ENCODE measurements at places on chromosomes 5 and 9.

DNA sequence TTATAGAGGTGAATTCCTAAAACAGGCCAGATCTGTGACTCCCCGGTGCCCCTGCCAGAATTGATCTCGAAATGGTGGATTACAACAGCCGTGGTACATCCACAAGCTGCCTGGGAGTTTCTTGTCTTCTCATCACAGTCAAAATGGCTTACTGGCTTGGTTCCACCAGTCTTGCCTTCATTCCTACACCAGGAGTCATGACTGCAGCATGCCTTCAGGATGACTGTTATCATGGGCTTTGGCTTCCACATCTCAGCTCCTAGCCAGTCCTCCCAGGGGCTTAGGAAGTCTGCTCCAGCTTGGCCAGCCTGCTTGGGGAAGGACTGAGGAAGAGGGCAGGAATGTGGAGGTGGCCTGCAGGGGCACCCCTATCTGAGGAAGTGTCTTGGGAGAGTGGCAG is 132.9 kb upstream of the NR3C1 start:
- no peak for DNase-seq

GRCh38 chr5:6543346-6543730 is 89.5 kb downstream of the NSUN2 start:
- DNase-seq = no peak

DNA sequence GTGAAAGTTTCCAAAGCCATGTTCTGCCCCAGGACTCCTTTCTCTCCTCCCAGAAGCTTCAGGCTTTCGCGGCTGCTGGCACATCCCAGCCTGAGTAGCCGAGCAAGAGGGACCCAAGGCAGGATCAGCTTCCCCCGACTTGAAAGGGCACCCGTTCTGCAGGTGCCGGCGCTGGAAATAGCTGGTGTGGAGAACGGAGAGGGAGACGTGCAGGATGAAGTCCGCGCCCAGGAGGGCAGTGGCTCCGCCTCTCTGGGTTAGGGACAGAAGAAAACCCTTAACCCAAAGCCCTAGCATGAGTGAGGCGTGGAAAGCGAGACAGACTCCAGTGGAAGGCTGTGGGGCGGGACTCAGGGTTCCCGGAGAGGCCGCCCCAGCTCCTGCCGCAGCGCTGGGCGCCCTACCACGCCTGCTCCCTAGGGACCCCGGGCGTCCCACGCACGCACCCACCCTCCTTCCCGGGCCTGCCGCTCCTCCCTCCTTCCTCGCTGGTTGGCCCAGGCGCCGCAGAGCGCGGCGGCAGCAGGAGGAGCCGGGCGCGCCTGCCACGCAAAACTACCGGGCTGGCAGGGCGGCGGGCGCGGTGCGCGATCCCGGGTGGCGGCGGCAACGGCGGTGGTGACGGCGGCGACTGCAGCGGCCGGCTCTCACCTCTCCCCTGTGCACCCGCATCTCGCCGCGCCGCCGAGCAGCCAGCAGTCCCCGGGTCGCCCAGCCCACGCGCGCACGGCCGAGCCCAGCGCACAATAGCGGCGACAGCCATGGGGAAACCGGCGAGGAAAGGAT is at the start of gene SLC1A1:
SLC1A1 (plus strand) TSS at position 550 of the 786 bp plus-strand sequence; CDS start at position 762, 212 bp downstream.
- DNase-seq = no peak

GRCh38 chr9:98087420-98088354 is 31.2 kb downstream of the NANS start:
- no peak for DNase-seq

DNA sequence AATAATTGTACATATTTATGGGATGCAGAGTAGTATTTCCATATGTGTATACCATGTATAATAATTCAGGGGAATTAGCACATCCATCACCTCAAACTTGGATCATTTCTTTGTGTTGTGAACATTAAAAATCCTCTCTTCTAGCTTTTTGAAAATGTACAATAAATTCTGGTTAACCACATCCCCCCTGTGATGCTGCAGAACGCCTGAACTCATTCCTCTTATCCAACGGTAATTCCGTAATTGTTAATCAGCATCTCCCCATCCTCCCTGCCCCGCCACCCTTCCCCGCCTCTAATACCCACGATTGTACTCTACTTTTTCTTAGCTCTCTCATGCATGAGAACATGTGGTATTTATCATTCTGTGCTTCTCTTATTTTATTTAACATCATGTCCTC is 127.7 kb upstream of the ANKRD55 start:
- no peak for DNase-seq

GRCh38 chr9:122806661-122807060 is 6.7 kb downstream of the OR1K1 start:
- DNase-seq = no peak

DNA sequence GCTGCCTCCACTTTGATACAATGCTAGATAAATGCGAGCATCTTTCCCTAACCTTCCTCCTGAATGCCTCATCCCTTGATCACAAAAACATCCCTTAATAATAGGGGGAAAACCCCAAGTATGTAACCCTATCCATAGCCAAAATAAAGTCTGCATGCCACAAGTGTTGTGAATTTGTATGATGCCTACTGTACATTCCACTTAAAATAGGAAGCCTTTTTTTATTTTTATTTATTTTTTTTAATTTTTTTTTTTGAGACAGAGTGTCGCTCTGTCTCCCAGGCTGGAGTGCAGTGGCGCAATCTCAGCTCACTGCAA is 207.0 kb downstream of the AOPEP start:
- DNase-seq = no peak

GRCh38 chr5:76406673-76407072 is 3.6 kb downstream of the IQGAP2 start:
- no peak for DNase-seq
